Colonic mucosa (tissue), 4 donors: ENCODE measurements at places on chromosomes 16 and 17. TPM values are rescaled to one million over a fixed set of nuclear protein-coding genes. Genes with fewer than 3 reads are reported as not detected.

ZPBP2 gene
- total RNA-seq, result not detected

LDAF1 gene
- total RNA-seq, result 58.2 TPM

ASB16 gene
- total RNA-seq, result 0.32 TPM

PRSS36 gene
- total RNA-seq, result 3.6 TPM

USP6 gene
- total RNA-seq, result not detected

EVPLL gene
- total RNA-seq, result 0.25 TPM

EVPL gene
- 31.1 TPM for total RNA-seq

DNA sequence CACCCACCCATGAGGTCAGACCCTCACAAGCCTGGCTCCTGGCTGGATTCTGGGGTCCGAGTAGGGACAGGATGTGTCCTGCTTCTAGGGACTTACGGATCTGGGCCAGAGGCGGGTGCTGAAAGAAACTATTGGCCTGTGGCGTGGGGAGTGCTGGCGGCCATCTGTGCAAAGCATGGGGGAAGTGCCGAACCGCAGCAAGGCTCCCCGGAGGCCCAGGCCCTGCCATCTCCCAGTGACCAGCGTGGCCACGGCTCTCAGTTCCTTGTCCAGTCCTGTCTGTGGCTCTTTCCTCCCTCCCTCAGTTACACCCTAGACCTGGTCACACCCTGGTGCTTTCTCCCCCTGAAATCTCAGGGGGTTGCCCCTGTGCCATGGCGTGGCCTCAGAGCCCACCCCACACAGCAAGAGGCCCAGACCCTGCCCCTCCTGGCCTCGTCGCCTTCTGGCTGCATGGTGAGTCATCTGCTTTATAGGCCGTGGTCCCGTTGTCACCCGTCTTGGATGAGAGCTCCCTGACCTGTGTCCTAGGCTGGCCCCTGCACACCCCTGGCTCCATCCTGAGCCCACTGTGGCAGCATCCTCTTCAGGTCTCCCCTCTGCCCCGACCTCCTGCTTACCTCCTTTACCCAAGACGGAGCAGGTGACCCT, 54.5 kb downstream of the PRMT7 start:
- no peaks in the 10 kb centered on the region for H3K36me3 ChIP-seq
- no peak overlapping the region for H3K27ac ChIP-seq
- no peak for DNase-seq
- no peaks in the 10 kb centered on the region for H3K4me1 ChIP-seq

DNA sequence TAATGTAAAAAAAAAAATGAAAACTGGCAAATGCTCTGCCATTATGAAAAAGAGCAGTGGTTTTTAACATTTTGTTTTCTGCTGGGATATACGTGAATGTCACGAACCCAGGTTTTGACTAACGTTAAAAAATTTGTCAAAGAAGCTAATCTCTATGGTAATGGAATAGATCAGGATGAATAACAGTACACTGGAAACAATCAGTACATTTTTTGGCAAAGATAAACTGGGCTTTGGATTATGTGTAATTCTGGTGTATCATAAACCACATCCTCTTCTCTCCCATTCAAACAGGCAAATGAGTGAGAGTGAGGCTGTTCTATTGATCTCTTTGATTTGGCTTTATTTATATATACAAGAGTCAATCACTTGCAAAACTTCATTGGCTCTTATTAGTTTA, 207.0 kb upstream of the IRX3 start:
- H3K4me1 ChIP-seq, result no peaks in the 10 kb centered on the region
- no peak for DNase-seq
- H3K36me3 ChIP-seq, result no peaks in the 10 kb centered on the region
- H3K27ac ChIP-seq, result no peak overlapping the region
- no peaks in the 10 kb centered on the region for H3K27me3 ChIP-seq
- H3K4me3 ChIP-seq, result no peak overlapping the region

- H3K36me3 ChIP-seq, result no peaks in the 10 kb centered on the region
- DNase-seq, result no peak
- H3K4me1 ChIP-seq, result peaks cover 27% of the 10 kb centered on the region
- no peak overlapping the region for H3K4me3 ChIP-seq
- H3K27ac ChIP-seq, result no peak overlapping the region
These were observed 4.7 kb downstream of the C1QTNF1 start for GRCh38 chr17:79028496-79029326.

GRCh38 chr17:78125976-78126894, 2.3 kb downstream of the TMC6 start:
- peaks cover 5% of the 10 kb centered on the region for H3K36me3 ChIP-seq
- H3K27ac ChIP-seq, result peak overlapping the region; percentile 92
- peak overlapping the region; percentile 5 for H3K4me3 ChIP-seq
- H3K27me3 ChIP-seq, result no peaks in the 10 kb centered on the region
- H3K4me1 ChIP-seq, result peaks cover 16% of the 10 kb centered on the region

DNA sequence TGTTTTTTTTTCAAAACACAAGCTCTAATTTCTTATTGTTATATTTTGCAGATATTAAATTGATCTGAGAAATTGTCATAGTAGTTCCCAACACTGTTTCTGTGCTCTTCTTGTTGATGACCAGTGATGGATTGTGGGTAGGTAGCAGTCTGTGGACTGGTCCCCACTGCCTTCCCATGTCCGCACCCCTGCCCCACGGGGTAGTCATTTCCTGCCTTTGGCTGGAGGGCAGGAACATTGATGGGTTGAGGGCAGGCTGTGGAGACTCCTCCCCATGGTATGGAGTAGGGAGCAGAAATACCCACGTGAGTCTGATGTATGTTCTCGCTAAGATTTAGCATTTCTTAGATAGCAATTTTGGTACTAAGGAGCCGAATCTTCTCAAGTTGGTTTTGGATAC, 762.0 kb downstream of the CDH8 start:
- H3K27me3 ChIP-seq, result no peaks in the 10 kb centered on the region
- no peaks in the 10 kb centered on the region for H3K4me1 ChIP-seq
- H3K4me3 ChIP-seq, result no peak overlapping the region
- no peaks in the 10 kb centered on the region for H3K36me3 ChIP-seq
- no peak for DNase-seq

- no peaks in the 10 kb centered on the region for H3K27me3 ChIP-seq
- no peak for DNase-seq
- no peak overlapping the region for H3K4me3 ChIP-seq
- no peaks in the 10 kb centered on the region for H3K36me3 ChIP-seq
- no peak overlapping the region for H3K27ac ChIP-seq
- no peaks in the 10 kb centered on the region for H3K4me1 ChIP-seq
These were observed 83.9 kb downstream of the SHISA6 start for GRCh38 chr17:11324846-11325420.

- H3K4me3 ChIP-seq, result no peak overlapping the region
- H3K27me3 ChIP-seq, result no peaks in the 10 kb centered on the region
- no peaks in the 10 kb centered on the region for H3K4me1 ChIP-seq
- no peak for DNase-seq
- no peaks in the 10 kb centered on the region for H3K36me3 ChIP-seq
- no peak overlapping the region for H3K27ac ChIP-seq
These were observed 55.3 kb downstream of the ULK2 start for GRCh38 chr17:19812407-19812806.

GRCh38 chr17:79340333-79341221, 266.0 kb downstream of the ENGASE start:
- no peak overlapping the region for H3K4me3 ChIP-seq
- no peaks in the 10 kb centered on the region for H3K4me1 ChIP-seq
- H3K27ac ChIP-seq, result no peak overlapping the region
- no peaks in the 10 kb centered on the region for H3K27me3 ChIP-seq
- no peaks in the 10 kb centered on the region for H3K36me3 ChIP-seq

- no peak overlapping the region for H3K27ac ChIP-seq
- H3K36me3 ChIP-seq, result no peaks in the 10 kb centered on the region
These were observed 3.8 kb upstream of the TMC7 start for GRCh38 chr16:18979936-18980335.

DNA sequence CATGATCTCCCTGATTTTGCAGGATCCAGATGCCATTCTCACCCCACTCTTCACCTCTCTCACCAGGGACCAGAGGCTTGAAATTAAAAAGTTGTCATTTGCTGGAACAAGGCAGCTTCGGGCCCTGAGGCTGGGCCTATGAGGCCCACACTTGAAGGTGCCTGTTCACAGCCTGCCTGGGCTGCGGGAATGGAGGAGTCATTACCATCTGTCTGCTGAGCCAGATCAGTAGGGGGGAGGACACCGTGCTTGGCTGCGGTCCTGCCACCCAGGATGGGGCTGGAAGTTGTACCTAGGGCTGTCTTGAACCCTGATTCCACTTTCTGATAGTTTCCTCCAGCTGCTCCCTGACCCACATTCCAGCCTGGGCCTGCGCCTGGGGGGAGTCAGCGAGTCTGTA, 208.3 kb upstream of the N4BP1 start:
- no peak overlapping the region for H3K27ac ChIP-seq
- no peaks in the 10 kb centered on the region for H3K36me3 ChIP-seq
- no peak for DNase-seq
- no peaks in the 10 kb centered on the region for H3K27me3 ChIP-seq

- no peaks in the 10 kb centered on the region for H3K27me3 ChIP-seq
- DNase-seq, result no peak
- peaks cover 7% of the 10 kb centered on the region for H3K4me1 ChIP-seq
- peak overlapping the region; percentile 61 for H3K27ac ChIP-seq
- no peak overlapping the region for H3K4me3 ChIP-seq
These were observed 50.9 kb upstream of the MTSS2 start for GRCh38 chr16:70736465-70737376.

DNA sequence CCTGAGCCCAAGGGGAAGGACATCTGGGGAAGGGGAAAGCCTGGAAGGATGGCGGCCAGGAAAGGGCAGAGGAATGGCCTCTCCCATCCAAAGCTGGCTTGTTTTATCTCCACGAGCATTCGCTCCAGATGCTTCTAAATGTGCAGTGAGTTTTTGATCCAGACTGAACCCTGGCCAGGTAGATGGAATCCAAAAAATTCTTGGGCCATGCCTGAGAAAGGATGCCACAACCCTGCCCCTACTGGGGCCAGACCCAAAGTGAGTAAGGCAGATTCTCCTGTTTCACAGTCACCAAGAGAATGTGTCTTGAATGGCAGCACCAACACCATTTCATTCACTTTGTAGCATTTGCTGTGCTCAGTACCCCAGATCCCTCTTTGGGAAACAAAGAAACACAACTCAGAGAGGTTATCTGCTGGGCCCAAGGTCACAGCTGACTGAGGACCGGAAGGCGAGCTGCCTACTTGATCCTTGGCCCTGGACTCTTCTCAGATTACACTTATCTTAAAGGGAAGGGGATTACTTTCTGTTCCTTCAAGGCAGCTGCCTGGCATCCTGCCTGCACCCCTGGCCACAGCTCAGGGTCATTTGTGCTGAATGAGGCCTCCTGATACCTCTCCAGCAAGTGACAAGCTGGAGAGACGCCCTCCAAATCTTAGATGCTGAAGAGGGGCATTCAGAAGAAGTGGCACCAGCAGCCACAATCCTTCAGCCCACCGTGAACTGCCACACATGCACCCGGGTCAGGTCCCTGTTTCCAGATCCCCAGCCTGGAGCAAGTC, 3.6 kb downstream of the LRRC75A start:
- peak; percentile 48 for DNase-seq
- no peak overlapping the region for H3K4me3 ChIP-seq

DNA sequence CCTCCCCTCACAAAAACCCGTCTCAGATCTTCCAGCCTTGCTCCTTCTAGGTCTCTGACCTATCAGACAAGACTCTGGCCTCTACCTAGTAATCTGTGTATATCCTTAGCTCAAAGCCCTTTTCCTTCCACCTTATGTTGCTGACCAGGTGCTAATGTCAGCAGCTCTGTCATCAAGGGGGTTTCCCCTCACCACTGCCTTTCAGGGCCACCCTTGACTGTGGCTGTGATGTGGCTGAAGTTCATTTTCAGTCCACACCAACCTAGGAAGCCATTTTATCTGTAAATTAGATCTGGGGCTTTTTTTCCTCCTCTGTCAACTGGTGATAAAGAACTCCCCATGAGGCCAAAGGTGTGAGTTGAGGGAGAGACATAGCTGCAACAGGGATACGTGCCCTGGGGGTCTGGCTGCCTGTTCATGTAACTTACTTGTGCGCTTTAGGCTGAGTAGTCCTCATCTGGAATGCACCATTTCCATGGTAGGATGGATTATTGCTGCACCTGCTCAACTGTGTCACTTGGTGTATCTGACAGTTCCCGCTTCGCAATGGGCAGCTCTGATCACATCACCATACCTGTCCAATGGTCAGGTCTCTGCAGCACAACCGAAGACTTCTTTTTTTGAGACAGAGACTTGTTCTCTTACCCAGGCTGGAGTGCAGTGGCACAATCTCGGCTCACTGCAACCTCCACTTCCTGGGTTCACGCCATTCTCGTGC, 14.7 kb upstream of the RUNDC3A start:
- no peak overlapping the region for H3K27ac ChIP-seq
- H3K4me3 ChIP-seq, result no peak overlapping the region
- H3K4me1 ChIP-seq, result no peaks in the 10 kb centered on the region

DNA sequence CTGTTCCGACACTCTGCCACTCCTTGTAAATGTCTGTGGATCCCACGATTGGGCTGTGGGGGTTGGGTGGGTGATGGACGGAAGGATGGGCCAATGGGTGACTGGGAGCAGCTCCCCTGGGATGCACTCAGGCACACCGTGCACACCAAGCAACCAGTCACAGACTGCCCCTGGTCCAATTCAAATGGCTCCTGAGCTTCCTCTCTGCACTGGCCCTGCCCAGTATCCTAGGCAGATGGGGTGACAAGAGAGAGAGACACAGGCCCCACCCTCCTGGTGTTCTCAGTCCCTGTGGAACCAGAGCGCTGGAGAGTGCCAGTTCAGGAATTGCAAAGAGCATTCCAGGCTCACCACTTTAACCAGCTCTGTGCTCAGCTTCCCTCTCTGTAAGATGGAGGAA, 32.8 kb downstream of the BEAN1 start:
- H3K27me3 ChIP-seq, result no peaks in the 10 kb centered on the region
- no peak overlapping the region for H3K27ac ChIP-seq
- no peaks in the 10 kb centered on the region for H3K4me1 ChIP-seq
- DNase-seq, result no peak
- no peaks in the 10 kb centered on the region for H3K36me3 ChIP-seq

DNA sequence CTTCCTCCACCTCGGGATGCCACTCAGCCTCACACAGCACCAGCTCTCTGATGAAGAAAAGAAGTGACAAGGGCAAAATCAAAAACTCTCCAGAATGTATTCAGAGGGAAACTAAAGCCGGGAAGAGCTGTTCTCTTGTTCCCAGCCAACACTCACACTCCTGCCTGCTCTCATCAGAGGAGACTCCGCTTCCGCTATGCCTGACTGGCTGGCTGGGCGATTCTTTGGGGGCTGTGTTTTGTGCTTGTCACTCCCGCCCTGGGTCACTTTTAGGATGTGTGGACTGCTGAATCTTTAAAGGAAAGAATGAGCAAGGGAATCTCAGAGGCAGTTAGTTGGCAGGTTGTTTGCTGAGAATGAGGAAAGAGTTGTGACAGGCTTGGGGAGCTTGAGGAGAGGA, 54.6 kb upstream of the TBX2 start:
- H3K27ac ChIP-seq, result no peak overlapping the region
- no peaks in the 10 kb centered on the region for H3K36me3 ChIP-seq
- H3K27me3 ChIP-seq, result peaks cover 5% of the 10 kb centered on the region
- no peaks in the 10 kb centered on the region for H3K4me1 ChIP-seq
- DNase-seq, result no peak
